ENCODE measurements at places on chromosomes 6 and 20.

DNA sequence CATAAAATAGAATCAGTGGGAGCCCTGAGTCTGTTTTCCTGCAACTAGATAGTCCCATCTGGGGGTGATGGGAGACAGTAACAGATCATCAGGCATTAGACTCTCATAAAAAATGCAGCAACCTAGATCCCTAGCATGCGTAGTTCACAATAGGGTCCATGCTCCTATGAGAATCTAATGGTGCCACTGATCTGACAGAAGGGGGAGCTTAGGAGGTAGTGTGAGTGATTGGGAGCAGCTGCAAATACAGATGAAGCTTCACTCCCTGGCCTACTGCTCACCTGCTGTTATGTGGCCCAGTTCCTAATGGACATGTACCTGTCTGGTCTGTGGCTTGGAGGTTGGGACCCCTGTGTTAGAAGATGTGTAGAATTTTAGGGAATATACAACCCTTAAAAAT is 904.5 kb upstream of the EPHA7 start:
- DNase-seq: no peak

DNA sequence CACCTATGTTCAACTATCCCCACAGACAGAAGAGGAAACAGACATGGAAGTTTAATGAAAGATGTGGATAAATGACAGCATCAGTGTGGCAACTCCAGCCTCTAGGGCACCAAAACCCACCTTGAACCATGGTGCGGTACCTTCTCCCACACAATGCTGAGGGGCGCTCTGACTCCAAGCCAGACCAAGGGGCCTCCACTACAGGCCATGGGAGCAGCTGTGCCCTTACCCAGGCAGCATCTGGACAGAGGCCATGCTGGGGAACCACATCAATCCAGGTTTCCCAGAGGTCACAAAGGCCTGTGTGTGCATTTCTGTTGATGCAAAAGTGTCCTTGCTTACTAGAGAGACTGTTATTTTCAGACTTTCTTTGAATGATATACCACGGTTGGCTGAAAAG is 4.1 kb downstream of the PRR18 start:
- no peak for DNase-seq

DNA sequence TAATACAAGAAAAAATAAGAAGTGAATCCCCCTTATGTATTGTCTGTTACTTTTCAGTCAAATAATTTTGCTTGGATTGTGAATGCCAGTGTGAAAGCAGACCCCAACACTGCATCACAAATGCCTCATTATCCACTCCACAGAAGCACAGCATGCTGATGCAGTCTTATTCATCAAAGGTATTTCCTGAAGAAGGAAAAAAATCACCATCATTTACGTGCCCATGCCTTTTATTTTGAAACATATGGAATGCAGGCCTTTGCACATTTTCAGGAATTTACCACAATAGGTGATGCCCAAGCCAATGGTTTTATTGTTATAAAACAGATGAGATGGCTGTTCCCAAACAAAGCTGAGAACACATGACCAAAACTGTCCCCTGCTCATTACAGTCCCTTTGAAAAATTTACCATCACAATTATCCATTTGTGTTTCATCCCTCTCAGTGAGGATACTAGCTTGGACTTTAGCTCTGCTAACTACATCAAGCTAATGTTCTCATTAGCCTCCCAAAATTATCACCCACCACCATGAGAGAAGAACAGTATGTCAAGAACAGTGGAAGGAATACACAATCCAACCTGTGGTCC is 180.6 kb upstream of the HTR1E start:
- no peak for DNase-seq

GRCh38 chr20:53159160-53159559 is 187.0 kb downstream of the TSHZ2 start:
- no peak for DNase-seq

GRCh38 chr6:16688436-16688835 is 72.8 kb downstream of the ATXN1 start:
- DNase-seq: no peak

- DNase-seq: no peak
Measured at GRCh38 chr6:157574851-157575424, 193.9 kb downstream of the ZDHHC14 start.

DNA sequence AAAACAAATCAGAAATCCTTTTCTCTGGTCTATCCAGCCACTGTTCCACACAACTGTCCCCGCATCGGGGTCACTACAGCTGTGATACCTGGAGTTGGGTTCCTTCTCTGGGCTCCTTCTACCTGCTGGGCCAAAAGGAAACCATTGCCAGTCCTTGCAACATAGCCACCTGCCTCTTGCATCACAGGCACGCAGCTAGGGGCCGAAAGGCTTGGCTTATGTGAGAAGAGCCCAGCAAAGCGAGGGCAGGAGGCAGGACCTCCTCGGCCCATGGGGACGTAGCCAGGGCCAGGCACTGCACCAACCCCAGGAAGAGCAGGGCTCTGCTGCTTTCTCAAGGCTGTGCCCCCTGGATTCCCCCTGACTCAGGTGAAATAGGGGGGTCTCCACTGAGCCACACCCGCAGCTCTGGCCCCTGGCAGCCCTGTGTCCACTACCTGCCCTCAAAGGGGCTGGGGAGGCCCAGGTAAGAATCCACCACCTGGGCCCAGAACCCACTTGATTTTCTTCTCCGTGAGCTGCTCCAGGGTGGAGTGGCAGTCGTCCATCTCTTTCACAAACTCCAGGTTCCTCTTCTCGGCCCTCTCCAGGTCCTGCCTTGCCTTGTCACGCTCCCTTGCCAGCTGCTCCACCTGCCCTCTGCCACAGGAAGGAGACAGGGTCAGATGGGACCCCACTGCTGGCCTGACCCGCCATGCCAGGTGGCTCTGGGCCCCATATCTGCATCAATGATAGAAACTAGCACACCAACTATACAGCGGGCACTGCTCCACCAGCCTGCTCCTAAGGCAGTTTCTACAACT is 88.9 kb downstream of the GINS1 start:
- no peak for DNase-seq

DNA sequence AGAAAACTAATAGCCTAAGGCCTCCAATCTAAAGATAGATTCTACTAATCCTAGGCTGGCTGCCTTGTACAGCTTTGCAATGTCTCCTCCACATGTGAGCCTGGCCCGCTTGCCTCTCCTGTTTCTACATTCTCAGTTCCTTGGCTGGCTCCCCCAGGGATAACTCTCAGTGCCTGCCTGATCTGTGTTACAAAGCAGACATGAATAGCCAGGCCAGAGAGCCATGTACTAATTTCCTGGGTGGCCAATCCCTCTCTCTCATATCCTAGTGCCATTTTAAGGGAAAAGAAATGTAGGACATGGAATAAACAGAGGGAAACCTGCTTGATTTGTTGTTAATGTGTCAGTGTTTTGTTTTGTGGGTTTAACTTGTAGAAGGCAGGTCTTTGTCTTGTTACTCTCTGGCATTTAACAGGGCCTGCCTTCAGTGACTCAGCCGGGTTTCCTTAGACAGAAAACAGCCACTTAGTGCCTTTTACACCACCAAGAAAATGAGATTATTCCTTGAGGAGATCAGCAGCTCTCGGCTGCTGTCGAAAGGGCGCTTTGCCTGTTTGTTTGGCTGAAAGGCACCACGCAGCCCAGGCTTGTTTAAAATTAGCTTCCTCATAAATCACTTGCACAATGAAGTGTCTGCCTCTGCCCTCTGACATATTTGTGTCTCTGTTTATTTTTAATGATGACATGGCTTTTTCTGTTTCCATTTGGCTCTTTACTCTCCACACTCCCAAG is 702.7 kb downstream of the MAFB start:
- no peak for DNase-seq

- no peak for DNase-seq
Measured at GRCh38 chr6:49978332-49979226, 9.2 kb upstream of the DEFB113 start.

All from activated CD4-positive, alpha-beta T cell treated with anti-CD3 and anti-CD28 coated beads, Interleukin-2, amount 50 U/mL, for 16 hours (primary cell).